Stimulated activated CD8-positive, alpha-beta memory T cell treated with anti-CD3 and anti-CD28 coated beads, Interleukin-4, amount 100 ng/mL, for 24 hours (primary cell): ENCODE measurements at places on chromosomes 4 and X.

DNA sequence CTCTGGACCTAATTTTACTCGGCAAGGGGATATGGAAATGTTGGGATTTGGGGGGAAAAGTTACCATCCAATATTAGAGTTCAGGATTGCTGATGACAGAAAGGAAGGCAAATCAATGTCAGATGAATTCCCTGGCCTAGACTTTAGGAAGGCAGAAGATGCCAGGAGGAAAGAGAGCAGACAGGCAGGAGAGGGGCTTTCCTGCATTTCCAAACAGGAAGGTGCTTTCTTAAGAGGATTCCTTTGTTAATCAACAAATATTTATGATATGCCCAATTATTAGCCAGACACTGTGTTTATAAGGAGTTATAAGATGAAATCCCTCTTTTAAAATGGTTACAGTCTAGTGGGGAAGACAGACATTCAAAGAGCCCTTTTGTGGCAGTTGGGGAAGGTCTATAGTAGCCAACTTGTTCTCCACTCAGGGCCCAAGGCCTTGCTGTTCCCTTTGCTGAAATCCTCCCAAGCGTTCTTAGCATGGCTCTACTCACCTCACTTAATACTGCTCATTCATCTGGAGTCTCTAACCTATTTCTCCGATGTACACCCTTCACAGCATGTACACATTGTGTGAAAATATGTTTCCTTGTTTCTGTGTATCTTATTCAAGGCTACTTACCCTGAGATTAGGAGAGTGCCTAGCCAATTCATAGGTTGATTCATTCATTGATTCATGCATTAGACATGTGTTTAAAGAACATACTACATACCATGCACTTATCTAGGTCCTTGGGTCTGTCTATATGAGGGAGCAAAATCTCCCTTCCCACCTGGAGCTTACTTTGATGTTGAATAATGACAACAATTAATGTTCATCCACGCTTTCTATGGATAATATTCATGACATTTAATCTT, 5.3 kb downstream of the IGFBP7 start:
- DNase-seq: no peak

DNA sequence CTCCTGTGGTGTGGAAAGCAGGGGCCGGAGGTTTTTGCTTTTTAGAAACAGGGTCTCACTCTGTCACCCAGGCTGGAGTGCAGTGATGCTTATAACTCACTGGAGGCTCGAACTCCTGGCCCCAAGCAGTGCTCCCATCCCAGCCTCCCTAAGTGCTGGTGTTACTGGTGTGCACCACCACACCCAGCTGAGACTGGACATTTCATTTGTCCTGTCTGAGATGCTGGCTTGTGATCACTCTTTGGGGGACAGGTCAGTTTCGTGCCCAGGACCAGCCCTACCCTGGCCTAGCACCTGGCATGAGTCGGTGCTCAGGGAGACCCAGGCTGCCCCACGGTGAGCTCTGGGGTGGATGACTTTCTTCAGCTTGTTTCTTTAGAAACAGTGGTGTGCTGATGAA, 11.3 kb downstream of the PSAPL1 start:
- DNase-seq: no peak

GRCh38 chr4:165806613-165807012, 66.4 kb upstream of the TLL1 start:
- DNase-seq: no peak

DNA sequence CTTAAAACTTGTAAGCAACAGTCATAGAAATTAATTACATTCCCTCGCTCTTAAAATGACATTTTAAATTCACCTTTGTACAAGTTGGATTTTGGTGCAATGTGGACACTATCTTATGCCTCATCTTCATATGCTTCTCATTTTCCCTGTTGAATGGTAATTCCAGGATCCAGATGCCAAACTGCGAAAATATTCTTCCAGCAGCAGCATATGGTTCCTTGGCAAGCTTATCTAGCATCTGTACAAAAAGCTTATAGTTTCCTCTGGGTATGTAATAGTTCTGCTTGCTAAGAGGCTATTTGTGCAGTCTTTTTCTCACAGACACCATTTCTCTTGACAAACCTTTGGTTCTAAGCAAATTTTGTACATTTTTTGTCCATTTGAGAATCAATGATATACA, 2079.7 kb upstream of the AGA start:
- no peak for DNase-seq

DNA sequence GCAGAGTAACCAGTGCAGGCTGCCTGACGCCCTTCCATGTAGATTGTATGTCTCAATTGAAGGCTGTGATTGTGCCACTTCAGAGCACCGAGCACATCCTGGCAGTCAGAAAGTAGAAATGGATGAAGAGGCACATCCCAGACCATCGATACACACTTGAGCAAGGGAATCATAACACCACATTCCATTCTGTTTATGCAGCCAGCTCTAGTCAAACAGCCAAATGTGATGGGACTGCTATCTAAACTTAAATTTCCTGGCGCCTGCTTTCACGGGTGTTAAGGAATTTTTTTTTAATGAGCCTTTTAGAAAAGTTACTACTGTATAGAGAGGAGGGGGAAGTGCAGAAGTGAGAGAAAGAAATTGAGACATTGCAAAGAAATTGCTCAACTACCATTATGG, 84.4 kb downstream of the PPARGC1A start:
- no peak for DNase-seq

DNA sequence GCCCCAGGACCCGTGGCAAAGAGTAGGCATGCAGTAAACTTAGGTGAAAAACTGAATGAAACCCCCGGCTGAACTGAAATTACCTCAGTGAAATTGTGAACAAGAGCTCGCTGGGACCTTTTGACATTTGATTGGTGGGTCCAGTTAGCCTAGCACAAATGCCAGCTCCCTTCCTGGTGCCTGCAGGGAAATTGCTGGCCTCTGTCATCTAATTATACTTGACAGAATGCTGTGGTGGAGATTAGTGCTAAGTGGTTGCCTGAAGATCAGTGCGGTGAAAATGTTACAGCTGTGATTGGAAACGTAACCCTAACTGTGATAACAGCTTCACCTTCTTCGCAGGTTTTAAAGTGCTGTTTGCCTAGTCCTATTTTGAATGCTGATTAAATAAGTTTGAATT, 43.0 kb downstream of the ADD1 start:
- DNase-seq: no peak

- DNase-seq: no peak
Measured at GRCh38 chr4:170087163-170087700, 2.5 kb downstream of the AADAT start.

DNA sequence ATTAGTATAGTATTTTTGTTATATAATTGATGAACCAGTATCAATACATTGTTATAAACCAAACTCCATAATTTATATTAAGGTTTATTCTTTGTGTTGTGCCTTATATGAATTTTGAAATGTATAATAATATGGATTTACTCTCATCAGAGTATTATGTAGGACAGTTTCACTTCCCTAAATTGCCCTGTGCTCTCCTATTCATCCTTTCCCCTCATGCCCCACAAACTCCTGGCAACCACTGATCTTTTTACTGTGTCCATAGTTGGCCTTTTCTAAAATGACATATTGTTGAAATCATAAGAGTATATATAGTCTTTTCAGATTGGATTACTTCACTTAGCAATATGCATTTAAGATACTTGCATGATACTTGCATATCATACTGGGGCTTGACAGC, 958.1 kb upstream of the GRID2 start:
- DNase-seq: no peak

- DNase-seq: no peak
Measured at GRCh38 chr4:167492007-167492406, 257.7 kb upstream of the SPOCK3 start.

DNA sequence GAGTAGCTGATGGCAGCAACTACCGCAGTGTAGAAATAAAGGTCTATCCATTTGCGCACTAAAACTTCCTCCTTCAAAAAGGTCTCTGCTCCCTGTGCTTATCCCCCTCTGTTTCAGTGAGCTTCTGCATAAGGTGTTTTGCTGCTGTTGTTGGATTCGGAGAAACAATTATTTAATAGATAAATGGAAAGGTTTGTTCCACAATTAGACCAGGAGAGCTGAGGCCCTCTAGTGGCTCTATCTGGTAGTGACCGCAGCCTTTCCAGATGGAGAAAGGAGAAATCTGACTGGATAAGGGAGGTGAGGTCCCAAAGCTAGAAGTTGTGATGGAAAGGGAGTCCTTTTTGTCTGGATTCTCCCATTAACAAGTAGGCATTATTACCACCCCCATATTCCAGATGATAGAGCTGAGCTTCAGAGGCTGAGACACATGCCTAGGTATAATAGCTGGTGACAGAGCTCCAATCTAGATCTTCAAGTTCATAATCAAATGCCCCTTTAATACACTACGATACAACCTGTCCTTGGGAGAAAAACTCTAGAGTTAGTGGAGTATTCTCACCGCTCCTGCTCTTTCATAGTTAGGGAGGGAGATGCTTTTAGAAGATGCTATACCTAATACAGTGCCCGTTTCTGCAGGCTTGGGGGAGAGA, 5.1 kb upstream of the GABRQ start:
- peak; percentile 23 for DNase-seq

DNA sequence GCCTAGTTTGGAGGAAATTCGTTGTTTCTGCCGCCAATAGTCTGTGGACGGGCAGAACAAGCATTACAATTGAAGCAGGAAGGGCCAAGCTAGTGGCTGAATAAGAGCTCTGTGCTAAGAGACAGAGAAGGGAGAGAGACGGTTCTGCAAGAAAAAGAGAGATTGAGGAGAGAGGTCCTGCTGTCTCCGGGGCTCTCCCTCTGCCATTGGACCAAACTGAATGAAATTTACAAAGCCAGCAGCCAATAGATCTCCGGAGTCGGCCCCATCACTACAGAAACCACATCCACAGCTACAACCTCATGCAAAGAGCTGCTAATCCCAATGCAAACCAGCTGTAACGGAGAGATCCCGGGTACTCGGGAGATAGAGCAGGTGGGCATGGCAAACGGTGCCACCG, at the start of gene NLGN4X:
TSS of gene NLGN4X (minus strand) at position 148 of the 400 bp plus-strand sequence. CDS start 77,401 bp downstream, outside the sequence.
- DNase-seq: no peak

- DNase-seq: no peak
Measured at GRCh38 chr4:92266521-92266920, 37.2 kb upstream of the GRID2 start.

DNA sequence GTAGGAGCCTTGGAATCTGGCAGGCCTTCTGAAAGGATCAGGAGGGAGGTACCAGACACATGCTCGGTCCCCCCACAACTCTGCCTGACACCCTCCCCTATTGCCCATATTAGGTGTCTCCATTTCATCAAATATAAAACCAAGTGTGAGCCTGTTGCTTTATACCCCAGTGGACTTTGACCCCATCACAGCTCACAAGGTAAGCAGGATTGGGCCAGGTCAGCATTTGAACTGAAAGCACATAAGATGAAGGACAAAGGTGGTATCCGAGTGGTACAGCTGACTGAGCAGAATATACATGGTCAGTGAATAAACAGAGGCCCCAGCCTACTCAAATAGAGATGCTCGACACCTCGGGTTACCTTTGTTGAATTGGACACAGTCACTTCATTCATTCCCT, 20.0 kb downstream of the SLC25A43 start:
- DNase-seq: no peak

GRCh38 chr4:138972956-138973801, 42.4 kb upstream of the NOCT start:
- DNase-seq: no peak
